Cortex of kidney (tissue), 1 donor: ENCODE measurements at places on chromosomes 5 and 9.

GRCh38 chr5:102324714-102325113 lies 28.6 kb upstream of the SLCO4C1 start:
- DNase-seq, result no peak

- DNase-seq, result no peak
Observed at GRCh38 chr9:99712214-99712613, 109.5 kb upstream of the NR4A3 start.

- no peak for DNase-seq
Observed at GRCh38 chr5:126538579-126538978, 56.4 kb downstream of the ALDH7A1 start.

GRCh38 chr5:132665574-132666080 lies 7.7 kb downstream of the IL13 start:
- no peak for DNase-seq
